Left colon (tissue), 2 donors: ENCODE measurements at places on chromosomes 11 and 22.

DNA sequence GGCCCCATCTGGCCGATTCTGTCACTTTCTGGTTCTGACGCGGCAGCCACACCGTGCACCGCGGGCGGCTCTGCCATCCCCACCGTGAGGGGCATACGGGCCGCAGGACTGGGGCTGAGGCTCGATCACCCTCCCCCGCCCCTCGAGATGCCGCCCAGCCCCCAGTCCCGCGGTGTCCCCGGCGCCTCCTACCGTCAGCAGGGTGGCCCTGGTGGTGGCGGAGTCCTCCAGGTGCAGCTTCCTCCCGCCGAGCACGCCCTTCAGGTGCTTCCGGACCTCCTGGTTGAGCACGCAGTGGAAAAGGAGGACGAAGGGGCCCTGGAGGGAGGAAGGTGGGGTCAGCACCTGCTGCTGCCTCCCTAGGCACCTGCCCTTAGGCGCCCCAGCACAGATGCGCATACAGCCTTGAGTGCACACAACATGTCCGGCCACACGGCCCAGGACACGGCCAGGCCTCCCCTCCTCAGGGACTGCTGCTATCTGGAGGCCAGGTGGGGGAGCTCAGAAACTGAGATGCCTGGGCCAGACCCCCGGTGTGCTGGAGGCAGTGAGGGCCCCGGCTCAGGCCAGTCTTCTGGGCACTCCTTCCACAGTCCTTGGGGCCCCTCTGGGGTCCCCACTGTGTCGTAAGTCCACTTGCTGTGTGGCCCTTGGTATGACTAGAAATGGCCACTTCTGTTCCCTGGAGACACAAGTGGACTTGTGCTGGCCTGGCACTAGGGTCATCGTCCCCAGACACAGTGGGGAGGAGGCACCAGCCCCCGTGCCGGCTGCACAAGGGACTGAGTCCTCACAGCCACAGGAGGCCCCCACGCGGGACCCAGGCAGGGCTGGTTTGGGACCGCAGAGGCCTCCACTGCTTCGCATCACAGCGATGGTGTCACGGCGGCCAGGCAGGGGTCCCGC, 31.5 kb downstream of the TRMU start:
- no peak for DNase-seq

DNA sequence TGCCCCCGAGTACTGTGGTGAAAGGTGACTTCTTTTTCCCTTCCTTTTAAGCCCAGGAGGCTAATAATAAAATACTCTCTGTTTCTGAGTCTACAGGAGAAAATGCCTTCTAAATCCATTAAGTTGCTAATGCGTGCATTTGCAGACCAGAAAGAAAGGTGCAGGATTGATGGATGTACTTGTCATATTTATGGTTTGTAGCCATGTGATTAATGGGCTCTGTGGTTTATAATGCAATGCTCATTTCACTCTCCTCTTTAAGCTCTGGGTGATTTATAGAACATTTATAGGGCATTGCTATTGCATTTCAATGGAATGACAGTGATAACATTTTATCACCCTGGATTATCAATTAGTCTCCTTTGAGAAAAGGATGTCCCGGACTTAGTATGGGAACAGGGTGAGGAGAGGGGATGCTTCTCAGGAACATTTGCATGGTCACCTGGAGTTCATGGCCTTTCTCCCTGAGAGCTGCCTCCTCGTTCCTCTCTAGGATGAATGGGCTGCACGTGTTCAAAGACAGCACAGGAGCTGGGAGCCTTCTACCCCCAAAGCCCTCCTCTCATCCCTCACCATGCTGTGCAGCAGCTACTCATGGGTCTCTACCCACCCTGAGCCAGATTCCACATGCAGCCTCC, 82.8 kb upstream of the HMGXB4 start:
- no peak for DNase-seq

- DNase-seq, result no peak
Measured at GRCh38 chr11:67429038-67429668, 859 bp downstream of the RPS6KB2 start.

- DNase-seq, result no peak
Measured at GRCh38 chr22:38238519-38239071, 34.2 kb downstream of the TMEM184B start.

GRCh38 chr22:18156878-18157713, 7.1 kb downstream of the USP18 start:
- peak; percentile 57 for DNase-seq

- no peak for DNase-seq
Measured at GRCh38 chr11:45850446-45850845, 3.2 kb downstream of the CRY2 start.
